EL (cell line): ENCODE measurements at places on chromosomes 5 and 9.
A peak's percentile ranks its signal among the peaks of the same experiment; 100 is the strongest.

DNA sequence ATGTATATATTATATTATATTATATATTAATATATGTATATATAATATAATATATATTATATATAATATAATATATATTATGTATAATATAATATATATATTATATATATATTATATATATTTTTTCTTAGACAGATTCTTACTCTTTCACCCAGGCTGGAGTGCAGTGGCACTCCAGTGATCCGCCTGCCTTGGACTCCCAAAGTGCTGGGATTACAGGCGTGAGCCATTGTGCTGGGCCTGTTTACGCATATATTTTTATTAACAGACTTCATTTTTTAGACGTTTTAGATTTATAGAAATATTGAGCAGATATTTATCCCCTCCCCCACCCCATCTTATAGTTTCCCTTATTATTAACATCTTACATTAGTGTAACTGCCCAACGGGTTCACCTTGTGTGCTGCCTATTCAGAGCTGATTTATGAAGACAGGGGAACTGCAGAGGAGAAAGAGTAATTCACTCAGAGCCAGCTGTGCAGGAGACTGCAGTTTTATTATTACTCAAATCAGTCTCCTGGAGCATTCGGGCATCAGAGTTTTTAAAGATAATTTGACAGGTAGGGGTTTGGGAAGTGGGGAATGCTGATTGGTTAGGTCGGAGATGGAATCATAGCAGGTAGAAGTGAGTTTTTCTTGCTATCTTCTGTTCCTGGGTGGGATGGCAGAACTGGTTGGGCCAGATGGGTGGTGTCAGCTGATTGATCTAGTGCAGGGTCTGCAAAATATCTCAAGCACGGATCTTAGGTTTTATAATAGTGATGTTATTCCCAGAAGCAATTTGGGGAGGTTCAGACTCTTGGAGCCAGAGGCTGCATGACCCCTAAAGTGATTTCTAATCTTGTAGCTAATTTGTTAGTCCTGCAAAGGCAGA, 93.4 kb downstream of the UNC13B start:
- no peak for DNase-seq

GRCh38 chr5:8491254-8491653, 622.3 kb downstream of the MTRR start:
- no peak for DNase-seq

DNA sequence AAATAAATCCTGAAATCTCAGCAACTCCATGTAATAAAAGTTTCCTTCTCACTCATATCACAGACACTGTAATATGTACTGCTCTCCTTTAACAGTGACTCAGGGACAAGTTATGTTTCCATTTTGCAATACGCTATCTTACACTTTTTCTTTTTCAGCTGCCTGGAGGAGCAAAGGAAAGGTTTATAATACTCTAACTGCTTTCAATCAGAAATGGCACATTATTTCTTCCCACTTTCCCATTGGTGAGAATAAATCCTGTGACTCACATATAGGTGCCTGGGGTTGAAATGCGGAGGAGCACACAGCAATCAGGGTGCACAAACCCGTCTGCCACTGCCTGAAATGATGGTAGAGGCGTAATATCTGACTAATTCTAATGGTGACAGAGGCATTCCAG, 186.6 kb downstream of the HINT1 start:
- no peak for DNase-seq

GRCh38 chr5:108278285-108279240, 103.3 kb downstream of the FBXL17 start:
- DNase-seq, result no peak

GRCh38 chr5:56625541-56625940, 189.8 kb upstream of the MAP3K1 start:
- DNase-seq, result peak; percentile 96

DNA sequence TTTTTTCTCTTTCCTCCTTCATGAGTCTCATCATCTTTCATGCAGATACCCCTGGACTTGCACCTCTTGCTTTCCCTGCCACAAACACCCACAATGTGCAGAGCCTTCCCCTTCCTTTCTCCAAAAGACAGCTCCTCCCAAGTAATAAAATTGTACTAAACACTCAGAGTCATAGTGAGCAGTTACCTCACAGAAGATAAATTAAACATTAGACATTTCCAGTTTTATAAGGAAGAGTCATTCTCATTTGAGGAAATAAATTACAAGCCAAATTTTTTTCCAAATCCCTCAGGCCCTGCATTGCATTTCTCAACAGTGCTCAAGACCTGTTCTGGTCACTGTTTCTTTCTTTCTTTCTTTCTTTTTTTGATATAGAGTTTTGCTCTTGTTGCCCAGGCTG, 131.5 kb downstream of the ATPSCKMT start:
- peak; percentile 11 for DNase-seq

- DNase-seq, result no peak
Measured at GRCh38 chr5:107025712-107026497, 644.8 kb downstream of the EFNA5 start.

GRCh38 chr5:612498-613424, 621 bp downstream of the CEP72 start:
- DNase-seq, result peak; percentile 47

- no peak for DNase-seq
Measured at GRCh38 chr9:28444637-28445036, 871.4 kb upstream of the C9orf72 start.

GRCh38 chr5:149745943-149746324, 15.8 kb downstream of the PPARGC1B start:
- DNase-seq, result no peak

DNA sequence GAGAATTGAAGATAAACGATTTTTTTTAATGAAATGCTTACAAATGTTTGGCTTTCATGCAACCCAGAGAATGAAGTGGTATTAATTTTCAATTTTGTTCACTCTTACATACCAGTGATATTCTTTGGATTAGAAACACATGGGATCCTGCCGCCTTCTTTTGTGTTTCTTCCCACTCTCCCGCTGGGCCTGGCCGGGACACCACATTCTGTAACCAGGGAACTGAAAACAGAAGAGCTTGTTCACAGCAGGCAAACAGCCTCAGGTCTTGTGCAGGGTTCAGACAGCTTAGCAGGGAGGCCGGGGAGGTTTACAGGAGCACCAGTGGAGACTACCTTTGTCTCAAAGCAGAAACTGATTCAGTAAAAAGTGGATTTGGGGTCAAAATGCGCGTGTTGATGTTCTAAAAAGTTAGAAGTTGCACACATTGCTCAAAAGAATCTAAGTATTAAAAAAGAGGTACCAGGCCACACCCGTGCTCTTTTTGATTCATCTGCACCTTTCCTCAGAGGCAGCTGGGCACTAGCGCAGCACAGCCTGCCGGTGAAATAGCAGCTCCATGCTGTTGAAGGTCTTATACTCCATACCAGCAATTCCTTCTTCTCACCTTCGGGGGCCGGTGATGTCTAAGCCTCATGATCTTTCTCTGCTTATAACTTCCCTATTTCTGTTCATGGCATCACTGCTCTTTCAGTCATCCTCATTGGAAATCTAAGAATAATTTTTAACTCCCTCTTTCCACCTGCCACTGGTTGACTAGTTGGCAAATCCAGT, 67.1 kb downstream of the GRAMD2B start:
- DNase-seq, result no peak

DNA sequence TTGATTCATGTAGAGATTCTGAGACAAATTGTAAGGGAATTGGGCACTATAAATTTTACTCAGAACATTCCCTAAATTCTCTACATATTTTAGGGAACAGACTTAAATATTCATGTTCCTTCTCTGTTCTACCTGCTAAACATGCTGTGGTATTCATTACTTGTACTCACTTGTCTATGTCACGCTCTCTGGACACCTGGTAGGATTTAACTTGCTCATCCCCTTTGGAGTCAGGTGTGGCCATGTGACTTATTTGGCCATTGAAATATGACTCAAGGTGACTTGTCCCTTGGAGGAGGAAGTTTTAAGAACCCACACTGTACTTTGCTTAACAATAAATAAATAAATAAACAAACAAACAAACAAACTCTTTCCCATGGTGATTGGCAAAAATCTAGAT, 2258.8 kb upstream of the WWC1 start:
- no peak for DNase-seq

DNA sequence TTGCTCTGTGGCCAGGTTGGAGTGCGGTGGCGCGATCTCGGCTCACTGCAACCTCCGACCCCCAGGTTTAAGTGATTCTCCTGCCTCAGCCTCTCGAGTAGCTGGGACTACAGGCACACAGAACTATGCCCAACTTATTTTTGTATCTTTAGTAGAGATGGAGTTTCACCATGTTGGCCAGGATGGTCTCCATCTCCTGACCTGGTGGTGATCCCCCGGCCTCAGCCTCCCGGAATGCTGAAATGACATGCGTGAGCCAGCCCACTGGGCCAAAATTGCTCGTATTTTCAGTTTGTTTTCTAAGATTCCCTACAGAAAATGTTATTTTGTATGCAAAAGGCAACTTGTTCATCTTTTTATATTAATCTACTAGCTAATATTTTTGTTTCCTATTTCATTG, 782.6 kb downstream of the TLE1 start:
- DNase-seq, result no peak

- no peak for DNase-seq
Measured at GRCh38 chr5:59597690-59598546, 295.6 kb downstream of the PDE4D start.

GRCh38 chr5:162274679-162275078, 207.1 kb downstream of the GABRG2 start:
- no peak for DNase-seq

GRCh38 chr9:71624728-71625127, 143.6 kb downstream of the CEMIP2 start:
- no peak for DNase-seq

- no peak for DNase-seq
Measured at GRCh38 chr5:44797841-44798240, 10.9 kb upstream of the MRPS30 start.

DNA sequence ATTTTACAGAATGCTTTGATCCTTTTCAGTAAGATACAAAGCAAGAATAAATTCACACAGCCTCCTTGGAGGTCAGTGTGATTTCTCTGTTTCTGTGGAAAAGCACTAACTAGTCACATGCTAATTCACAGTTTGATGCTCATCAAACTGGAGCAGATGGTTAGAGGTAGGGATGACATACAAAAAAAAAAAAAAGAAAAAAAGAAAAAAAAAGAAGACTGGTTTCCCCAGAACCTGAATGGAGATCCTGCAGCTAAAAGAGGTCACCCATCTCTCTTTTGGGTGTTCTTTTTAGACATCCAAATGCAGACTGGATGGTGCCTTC, 123.7 kb upstream of the ANKRD55 start:
- no peak for DNase-seq

DNA sequence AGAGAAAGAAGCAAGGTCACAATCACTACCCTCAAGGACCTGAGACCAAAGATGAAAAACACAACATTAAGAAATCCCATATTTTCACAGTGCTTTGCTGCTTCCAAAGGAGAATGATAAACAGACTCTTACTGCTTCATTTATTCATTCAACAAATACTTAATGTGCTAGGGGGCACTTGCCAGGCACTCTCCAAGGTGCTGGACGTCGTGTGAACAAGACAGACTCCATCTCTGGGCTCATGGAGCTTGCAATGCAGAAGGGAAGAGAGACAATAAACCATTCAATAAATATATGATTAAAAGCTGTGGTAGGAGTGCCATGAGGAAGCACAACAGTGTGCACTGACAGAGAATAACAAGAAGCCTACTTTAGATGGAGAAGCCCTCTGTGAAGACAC, 327.7 kb downstream of the CDK5RAP2 start:
- no peak for DNase-seq

- peak; percentile 31 for DNase-seq
Measured at GRCh38 chr9:99058964-99059921, 45.7 kb upstream of the TGFBR1 start.

- DNase-seq, result peak; percentile 31
Measured at GRCh38 chr5:111929261-111929660, 172.3 kb upstream of the NREP start.

DNA sequence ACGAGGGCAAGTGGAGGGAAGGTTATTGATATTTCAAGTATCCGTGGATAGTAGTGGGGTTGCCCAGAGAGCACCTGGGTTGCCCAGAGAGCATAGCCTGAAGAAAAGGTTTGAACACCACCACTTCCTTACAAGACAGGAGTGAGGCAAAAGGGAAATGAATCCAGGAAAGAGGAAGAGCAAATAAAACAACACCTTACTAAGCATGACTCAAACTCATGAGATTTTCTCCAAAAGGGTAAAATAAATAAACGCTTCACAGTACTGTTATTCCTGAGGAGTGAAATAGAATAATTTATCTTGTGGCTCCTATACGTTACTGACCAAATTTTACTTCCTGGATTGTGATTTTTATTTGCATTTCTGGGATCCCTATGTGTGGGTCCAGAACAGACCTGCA, 65.2 kb upstream of the PTPRD start:
- no peak for DNase-seq

DNA sequence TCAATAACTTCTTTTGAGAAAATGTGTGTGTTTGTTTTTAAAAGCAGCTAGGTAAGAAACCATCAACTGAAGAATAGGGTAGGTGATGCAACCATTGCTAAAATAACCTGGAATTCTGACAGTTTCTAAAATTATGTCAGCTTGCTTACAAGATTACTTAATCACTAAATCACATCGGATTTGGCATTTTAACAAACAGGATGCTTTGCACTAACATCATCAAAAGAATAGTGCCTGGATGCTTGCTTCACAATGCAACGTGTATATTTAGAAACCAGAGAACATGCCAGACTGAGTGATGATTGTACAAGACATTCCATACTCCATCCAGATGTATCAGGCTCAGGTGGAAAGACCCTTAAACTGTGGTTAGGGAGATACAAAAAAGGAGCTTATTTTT, 43.9 kb downstream of the PAM start:
- no peak for DNase-seq

DNA sequence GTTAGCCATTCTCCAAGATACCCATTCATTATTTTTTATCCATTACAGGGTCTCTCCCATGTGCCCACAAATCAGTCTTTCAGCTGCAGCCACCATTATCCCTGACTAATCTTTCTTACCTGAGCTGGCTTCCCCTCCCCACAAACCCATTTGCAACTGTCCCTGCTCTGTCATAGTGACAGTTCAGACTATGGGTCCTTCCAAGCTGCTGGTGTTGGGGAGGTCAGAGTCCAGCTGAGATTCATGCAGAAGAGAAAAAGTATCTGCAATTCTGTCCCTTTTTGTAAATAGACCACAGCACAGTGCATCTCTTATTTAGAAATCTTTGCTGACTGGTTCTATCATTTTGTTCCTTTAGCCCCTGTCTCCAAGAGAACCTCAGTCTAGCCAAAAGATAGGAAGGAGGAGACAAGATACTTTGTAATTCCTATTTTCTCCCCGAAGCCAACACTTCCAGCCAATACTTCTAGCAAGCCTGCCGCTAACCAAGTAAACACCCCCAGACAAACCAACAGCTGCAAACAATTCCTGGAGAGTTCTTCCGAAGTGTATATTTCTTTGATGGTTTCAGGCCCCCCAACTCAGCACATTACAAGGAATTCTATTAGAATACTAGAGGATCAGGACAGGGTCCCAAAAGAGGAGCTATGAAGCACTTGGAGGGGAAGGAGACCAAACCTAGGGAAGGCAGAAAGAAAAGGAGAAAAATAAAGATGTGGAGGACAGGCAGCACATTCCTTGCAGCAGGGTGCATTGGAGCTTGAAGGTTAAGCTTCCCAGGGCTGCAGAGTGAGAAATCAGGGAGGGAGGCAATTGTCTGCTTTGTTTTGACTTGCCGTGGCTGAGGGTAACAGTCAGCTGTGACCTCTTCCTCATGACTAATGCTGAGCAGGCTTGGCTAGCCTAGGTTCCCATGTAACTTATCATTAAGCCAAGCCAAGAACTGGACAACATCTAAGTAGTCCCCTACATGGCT, 148.5 kb downstream of the SGCD start:
- DNase-seq, result peak; percentile 23
